ENCODE measurements at places on chromosomes 2 and 18.

DNA sequence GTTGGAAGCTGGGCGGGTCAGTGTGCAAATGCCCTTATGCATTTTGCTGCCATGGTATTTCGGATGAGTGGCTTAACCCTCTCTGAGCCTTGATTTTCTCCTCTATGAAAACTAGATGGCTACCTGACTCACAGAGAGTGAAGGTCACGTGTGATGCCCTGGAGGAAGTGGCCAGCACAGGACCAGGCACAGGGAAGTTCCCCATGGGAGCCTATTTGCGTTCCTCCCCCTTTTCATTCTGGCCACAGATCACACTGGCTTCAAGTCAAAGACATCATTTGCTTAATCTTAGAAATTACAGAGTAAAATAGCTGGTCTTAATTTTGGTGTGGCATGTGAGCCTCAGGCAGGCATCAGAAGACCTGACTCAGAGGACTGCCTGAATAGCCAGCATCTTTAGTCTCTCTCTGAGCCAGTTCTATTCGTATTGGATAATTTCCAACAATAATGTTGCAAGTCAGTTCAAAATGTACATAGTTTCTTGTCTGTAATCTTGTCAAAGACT is 57.6 kb upstream of the CD302 start:
- DNase-seq: no peak

GRCh38 chr18:5628512-5629255 is 84.9 kb upstream of the EPB41L3 start:
- no peak for DNase-seq

GRCh38 chr2:55155206-55155605 is 76.9 kb downstream of the CLHC1 start:
- DNase-seq: no peak

- no peak for DNase-seq
Measured at GRCh38 chr18:36728345-36728744, 100.5 kb downstream of the TPGS2 start.

- DNase-seq: no peak
Measured at GRCh38 chr18:80200171-80200931, 47.0 kb downstream of the PARD6G start.

DNA sequence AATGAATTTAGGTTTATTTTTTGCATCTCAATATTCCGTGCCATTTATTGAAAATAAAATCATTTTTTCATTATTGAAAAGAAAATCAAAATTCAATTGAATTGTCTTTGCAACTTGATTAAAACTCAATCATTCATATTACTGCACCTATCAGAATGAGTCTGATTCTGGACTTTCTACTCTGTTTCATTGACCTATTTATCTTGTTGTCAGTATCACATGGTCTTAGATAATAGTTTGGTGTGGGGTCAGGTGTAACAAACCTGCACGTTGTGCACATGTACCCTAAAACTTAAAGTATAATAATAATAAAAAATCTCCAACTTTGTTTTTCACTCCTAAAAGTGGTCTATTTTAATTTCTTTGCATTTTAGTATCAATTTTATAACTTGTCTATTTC is 422.9 kb downstream of the RAD51AP2 start:
- no peak for DNase-seq

GRCh38 chr2:218960309-218961165 is 1.1 kb downstream of the CDK5R2 start:
- DNase-seq: no peak

GRCh38 chr2:45786836-45787357 is 135.4 kb downstream of the PRKCE start:
- DNase-seq: no peak

GRCh38 chr18:45588376-45589355 is 26.6 kb upstream of the SLC14A2 start:
- no peak for DNase-seq

- no peak for DNase-seq
Measured at GRCh38 chr2:39447266-39448168, 10.4 kb upstream of the MAP4K3 start.

DNA sequence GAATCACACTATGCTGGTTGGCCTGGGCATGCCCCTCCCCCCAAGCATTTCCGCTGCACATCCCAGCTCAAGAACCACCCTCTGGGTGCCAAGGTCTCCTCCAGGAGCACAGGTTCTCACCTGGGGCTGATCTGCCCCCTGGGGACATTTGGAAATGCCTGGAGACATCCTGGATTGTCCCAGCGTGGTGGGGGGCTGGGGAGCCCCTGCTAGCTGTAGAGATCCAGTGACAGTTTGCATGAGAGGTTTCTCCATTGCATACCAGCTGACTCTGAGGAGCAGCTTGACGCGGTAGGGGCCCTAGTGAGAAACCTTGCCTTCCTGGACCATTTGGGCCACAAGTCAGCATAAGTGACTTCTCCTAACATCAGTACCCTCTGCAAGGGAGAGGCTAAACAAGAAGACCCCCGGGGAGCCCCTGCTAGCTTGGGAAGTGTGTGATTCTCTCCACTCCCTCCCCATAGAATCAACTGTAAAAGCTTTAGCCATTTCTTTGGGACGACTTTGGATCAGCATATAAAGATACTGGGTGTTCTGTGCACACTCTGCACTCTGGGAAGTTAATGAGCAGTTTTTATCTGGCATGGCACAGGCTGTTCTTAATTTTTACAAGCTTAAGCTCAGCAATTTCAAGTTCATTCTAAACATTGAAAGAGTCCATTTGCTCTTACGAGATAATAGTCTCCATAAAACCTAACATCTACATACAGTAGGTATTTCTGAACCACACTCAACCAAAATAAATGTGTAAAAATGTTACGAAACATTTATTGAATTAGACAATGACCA is 94.1 kb downstream of the GBX2 start:
- no peak for DNase-seq

DNA sequence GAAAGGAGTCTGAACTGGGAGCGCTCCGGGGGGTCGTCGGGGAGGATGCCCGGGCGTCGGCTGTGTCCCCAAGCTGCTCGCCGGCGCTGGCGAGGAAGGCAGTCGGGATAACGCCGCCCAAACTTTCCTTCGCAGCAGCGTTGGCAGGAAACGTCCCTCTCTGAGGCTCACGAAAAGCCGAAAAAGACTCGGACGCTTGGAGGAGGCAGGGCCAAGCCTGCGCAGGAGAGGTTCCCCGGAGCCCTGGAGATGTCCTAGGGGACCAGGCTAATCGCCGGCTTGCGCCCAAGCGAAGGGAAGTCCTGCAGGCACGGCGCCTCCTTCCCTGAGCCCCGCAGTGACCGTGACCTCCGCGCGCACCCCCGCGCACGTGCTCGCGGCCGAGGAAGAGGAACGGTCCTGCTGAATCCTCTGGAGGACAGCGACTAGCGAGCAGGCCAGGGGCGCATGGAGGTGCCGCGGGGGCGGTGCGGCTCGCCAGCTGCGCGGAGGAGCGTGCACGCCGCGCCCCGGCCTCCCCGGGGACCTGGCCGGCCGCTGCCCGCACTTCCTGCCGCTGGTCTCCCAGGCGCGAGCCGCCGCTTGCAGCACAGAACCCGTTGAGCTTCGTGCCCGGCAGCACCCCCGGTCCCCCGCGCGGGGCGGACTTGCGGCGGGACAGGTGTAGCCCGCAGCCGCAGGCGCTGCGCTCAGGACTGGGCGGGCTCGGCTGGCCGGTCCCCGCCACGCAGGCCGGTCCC is at the start of gene SH3RF3:
Gene SH3RF3, plus strand, starts transcription at position 590 of the 740 bp plus-strand sequence.
- DNase-seq: no peak

- DNase-seq: no peak
Measured at GRCh38 chr2:81050580-81051095, 746.1 kb upstream of the LRRTM1 start.

DNA sequence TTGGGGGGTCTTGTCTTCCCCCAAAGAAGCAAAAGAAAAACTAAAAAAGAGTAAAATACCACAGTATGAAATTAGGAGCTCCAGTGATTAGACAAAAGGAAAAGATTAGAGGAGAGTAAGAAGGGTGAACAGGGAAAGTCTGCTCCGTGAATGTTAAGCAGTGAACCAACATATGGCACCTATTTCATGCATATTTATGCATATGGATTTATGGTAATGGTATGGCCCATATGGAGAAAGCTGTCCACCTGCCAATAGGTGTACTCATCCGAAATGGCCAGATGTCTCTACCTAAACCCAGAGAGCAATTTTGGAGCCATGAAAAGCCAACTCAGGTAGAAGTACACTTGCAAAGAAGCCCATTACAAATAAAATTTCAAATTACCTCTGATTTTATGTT is 404.0 kb upstream of the RAB6C start:
- DNase-seq: no peak

All from stimulated activated CD4-positive, alpha-beta T cell treated with anti-CD3 and anti-CD28 coated beads, TNF-alpha, amount 100 ng/mL, for 4 hours (primary cell).